ENCODE measurements at places on chromosomes 11 and 22.

GRCh38 chr11:43567396-43567975 lies 113.1 kb upstream of the HSD17B12 start:
- DNase-seq = no peak

DNA sequence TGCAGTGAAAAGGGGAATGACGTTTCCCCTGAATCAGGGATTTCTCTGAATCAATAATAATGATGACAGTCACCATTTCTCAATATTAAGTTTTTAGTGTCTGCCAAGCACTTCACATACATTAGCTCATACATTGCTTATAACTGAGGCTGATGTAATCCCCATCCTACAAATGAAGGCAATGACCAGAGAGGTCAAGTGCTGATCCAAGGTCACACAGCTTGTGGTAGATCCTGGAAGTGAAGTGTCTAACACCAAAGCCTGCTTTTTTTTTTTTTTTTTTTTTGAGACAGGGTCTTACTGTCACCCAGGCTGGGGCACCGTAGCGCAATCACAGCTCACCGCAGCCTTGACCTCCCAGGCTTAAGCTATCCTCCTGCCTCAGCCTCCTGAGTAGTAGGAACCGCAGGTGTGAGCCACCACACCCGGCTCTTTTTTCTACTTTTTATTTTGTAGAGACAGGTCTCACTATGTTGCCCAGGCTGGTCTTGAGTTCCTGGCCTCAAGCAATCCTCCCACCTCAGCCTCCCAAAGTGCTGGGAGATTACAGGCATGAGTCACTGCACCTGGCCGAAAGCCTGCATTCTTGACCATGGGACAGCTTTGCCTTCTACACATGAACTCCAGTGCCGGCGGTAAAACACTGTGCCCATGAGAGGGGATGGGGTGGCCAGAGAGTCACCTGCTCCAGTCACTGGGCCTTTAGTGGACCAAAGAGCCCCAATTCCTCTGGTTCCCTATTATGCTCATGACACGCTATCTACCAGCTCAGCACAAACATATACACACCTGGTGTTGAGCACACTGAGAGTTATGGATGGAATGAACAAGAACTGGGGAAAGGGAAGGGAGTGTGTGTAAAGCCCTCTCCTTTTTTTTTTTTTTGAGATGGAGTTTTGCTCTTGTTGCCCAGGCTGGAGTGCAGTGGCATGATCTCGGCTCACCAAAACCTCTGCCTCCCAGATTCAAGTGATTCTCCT lies 17.4 kb downstream of the ARHGAP1 start:
- DNase-seq = no peak

DNA sequence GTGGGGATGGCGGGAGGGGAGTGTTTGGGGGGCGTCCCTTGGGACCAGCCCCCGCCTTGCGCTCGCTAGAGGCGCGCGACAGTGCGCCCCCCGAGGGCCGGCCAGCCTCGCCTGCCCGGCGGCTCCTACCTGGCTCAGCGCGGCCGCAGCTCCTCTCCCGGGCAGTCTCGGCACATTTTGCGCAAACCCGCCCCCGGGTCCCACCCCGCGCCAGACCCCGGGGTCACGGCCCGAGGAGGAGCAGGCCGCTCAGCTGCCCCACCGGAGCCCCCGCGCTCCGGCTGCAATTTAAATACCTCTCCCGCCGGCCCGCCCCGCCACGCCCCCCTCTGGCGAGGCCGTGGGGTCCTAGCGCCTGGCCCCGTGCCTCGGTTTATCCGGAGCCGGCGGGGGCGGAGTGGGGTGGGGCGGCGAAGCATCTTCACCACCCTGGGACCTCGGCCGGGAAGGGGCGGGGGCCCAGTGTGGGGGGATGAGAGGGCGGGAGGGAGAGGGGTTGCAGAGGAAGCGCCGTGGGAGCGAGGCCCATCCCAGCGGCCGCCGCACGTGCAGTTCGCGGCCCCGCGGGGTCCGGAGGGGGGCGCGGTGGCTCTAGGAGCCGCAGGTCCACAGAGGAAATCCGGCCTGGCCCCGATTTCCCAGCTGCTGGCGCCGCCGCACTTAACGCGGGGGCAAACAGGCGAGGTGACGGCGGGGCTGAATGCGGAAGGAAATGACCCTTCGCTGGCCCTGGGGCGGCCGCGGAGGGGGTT lies at the start of gene LRRC32:
Gene LRRC32 (minus strand): TSS at position 263 of the 752 bp plus-strand sequence. CDS start 4,793 bp downstream, outside the sequence.
- no peak for DNase-seq

DNA sequence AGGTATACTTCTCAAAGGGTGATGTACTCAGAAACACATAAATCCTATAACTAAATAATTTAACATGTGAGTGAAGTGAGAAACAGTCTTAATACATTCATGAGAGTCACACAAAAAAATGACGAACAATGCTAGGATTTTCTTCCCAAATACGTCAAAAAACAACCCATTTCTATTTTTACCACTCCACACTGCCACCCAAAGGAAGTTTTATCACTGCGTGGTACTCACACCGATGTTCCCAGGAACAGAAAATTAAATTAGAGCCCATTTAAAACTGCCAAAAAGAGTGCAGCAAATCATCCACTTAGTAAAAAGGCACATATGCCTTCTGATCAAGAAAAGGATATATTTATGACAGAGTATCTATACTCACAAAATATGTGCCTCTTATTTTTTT lies 710.9 kb upstream of the FAT3 start:
- no peak for DNase-seq

DNA sequence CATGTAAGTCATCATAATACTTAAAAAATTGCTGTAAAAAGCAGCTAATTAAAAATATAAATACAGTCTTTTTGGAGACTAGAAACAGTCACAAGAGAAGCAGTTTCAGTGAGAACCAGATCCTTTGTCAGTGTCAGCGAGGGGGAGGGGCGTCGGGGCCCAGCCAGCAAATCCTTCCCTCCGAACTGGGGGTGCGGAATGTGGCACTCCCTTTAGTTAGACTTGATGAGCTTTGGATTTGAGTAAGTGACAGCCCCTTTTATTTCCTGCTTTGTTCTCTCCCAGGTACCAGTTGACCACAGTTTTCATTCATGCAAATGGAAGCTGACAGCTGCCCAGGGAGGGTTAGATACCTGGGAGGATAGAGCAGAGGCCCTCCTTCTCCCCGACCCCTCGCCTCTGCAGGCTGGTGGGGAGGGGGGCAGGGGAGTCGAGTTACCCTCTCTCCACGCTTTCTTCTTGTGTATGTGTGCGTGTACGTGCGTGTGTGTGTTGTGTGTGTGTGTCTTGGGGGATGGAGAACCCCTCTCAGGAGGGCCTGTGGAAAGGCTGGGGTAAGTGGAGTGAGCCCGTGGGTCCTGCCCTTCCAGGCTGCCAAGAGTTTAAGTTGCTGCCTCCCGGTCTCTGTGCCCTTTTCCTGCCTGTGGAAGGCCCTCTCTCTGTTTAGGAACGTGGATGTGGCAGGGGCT lies 38.3 kb downstream of the PTPRJ start:
- no peak for DNase-seq

GRCh38 chr22:26483439-26484359 lies at the start of the genes HPS4 and SRRD:
Gene HPS4, minus strand, starts transcription at chr22:26483783. Its CDS starts 2,021 bp downstream, at chr22:26481762.
Gene SRRD, plus strand, starts transcription at chr22:26483877. Its CDS starts 14 bp downstream, at chr22:26483891.
- DNase-seq = peak; percentile 92

GRCh38 chr11:24478718-24479117 lies 18.1 kb upstream of the LUZP2 start:
- no peak for DNase-seq

DNA sequence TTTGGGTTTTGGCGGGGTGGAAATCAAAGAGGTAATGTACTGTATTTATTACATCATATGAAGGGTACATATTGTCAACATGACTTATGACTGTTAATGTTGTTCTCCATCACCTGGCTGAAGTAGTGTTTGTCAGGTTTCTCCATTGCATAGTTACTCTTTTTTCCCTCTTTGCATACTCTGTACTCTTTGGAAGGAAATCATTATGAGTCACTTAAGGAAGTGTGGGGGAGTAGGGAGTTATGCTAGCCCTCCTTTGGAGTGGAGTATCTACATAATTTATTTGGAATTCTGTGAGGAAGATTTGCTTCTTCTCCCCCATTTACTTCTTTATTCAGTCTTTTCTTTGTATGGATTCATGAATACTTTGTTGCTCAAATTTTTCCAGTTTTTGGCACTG lies 3.6 kb upstream of the PGR start:
- no peak for DNase-seq

DNA sequence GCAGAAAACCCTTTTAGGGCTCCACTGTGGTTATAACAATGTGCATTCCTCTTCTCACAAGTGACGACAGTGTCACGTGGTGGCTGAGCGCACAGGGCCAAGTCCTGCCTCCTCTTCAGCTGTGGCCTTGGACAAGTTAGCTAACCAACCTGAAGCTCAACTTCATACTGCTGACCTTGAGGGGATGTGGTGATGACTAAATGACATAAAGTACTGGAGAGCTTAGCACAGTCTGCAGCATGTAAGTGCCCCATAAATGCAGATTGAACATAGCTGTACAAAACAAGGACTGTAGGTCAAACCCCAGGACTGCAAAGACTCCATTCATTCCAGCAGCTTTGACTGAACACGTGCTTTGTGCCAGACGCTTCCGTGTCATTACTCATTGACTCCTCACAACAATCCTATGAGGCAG lies 20.1 kb upstream of the MRGPRX2 start:
- DNase-seq = no peak

- no peak for DNase-seq
These were observed 344.5 kb upstream of the PLET1 start for GRCh38 chr11:112605093-112605666.

GRCh38 chr11:93662175-93662570 lies 691 bp downstream of the CEP295 start:
- DNase-seq = no peak

- no peak for DNase-seq
These were observed 22.5 kb downstream of the VSIG10L2 start for GRCh38 chr11:125968354-125968753.

GRCh38 chr11:134529212-134530096 lies 117.4 kb upstream of the B3GAT1 start:
- no peak for DNase-seq

DNA sequence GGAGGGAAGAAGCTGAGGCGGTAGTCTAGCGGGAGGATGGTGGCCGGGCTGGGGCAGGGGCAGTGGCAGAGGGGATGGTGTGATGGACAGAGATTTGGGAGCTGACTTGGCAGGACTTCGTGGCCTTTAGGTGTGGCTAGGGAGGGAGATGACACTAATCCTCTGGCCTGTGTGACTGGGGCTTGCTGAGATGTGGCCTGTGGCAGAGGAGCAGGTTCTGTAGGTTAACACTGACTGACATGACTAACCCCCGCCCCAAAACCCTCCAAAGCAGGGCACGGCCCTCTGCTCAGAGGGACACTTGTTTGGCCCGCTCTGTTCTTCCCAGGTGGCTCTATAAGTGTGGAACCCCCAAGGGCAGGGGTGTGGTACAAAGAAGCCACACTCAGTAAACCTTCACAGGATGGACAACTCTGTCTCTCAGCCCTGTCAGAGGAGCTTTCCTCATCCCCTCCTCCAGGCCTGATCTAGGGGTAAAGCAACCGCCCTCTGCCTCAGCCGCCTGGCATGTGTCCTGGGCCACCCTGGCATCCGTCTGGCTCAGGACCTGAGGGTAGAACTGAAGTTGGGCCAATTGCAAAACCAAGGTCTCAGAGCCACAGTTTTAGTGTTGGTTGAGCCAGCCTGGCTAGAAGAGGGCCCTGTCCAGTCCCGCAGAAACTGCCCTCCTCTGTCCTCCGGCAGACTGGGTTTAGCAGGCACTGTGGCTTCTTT lies 15.6 kb downstream of the TOM1 start:
- DNase-seq = no peak

- DNase-seq = no peak
These were observed 4.0 kb downstream of the ANKRD13D start for GRCh38 chr11:67293090-67293489.

GRCh38 chr11:94785509-94785908 lies 17.4 kb downstream of the AMOTL1 start:
- no peak for DNase-seq

GRCh38 chr22:45000330-45000729 lies 9.5 kb downstream of the PHF21B start:
- DNase-seq = no peak

GRCh38 chr11:1521382-1522080 lies 35.0 kb upstream of the MOB2 start:
- no peak for DNase-seq

GRCh38 chr11:92955860-92956259 lies 13.6 kb upstream of the MTNR1B start:
- DNase-seq = no peak

DNA sequence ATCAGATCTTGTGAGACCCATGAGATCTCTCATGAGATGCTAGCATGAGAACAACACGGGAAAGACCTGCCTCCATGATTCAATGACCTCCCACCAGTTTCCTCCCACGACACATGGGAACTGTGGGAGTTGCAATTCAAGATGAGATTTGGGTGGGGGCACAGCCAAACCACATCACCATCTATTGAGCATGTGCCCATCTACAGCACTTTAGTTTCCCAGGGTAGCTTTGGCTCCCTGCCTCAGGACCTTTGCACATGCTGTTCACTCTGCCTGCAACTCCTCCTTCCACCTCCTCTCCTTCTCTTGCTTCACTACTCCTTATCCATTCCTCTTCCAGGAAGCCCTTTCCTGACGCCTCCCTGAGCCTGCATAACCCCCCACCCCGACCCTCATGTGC lies 17.2 kb downstream of the GRIK4 start:
- no peak for DNase-seq

- DNase-seq = no peak
These were observed 59.0 kb downstream of the PPP2R1B start for GRCh38 chr11:111707039-111707690.

- DNase-seq = no peak
These were observed 33.0 kb downstream of the PRR5L start for GRCh38 chr11:36328966-36329673.

- DNase-seq = peak; percentile 2
These were observed 1.3 kb downstream of the WEE1 start for GRCh38 chr11:9574622-9575259.

DNA sequence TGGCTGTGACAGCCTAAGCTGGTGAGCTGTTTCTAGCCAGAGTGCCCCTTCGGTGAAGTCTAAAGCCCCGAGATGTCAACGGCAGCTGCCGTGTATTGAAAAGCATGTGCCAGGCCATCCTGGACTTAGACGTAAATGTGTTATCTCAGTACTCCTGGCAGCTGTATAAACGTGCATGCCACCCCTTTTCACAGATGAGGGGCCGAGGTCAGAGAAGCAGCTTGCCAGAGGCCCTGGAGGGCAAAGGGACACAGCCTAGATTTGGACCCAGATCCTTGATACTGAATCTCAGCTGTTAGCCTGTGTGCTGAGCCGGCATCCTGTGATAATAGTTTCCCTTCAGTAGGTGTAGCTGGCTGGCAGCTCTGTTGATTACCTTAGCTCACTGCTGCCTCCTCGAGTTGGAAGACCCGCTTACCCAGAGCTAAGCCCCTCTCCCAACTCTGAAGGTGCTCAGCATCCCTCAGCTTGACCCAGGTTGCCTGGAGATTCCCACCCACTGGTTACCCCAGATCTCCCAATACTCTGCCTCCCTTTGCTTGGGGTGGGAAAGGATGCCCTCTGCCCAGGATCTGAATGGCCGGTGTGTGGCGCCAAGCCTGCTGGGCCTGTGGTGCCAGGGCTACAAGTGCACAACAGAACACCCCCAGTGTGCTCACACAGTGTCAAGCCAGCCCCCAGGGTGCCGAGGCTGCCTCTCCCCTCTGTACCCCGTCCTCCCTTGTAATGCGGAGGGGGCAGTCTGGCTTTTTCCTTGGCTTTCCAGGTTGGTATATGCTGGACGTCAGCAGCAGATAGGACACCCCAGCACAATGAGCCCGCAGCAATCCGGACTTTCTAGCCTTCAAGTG lies 59.8 kb upstream of the WNT7B start:
- DNase-seq = no peak

All from activated T-helper 1 cell treated with Interleukin-2 at 50 U/mL for 16 hours (primary cell).